Neural crest cell (in vitro differentiated cells): ENCODE measurements at places on chromosomes 16 and 17.

GRCh38 chr16:1090620-1091587 lies 5.1 kb downstream of the C1QTNF8 start:
- peak; percentile 57 for DNase-seq
- no peaks in the 10 kb centered on the region for H3K27me3 ChIP-seq
- peaks cover 13% of the 10 kb centered on the region for H3K4me1 ChIP-seq
- H3K36me3 ChIP-seq, result peaks cover 3% of the 10 kb centered on the region
- no peak overlapping the region for H3K4me3 ChIP-seq
- peak overlapping the region; percentile 62 for H3K27ac ChIP-seq

- no peak overlapping the region for H3K27ac ChIP-seq
- no peak overlapping the region for H3K4me3 ChIP-seq
- no peaks in the 10 kb centered on the region for H3K36me3 ChIP-seq
- peaks cover 13% of the 10 kb centered on the region for H3K27me3 ChIP-seq
- no peak for DNase-seq
- no peaks in the 10 kb centered on the region for H3K4me1 ChIP-seq
Observed at GRCh38 chr16:82848013-82848412, 221.2 kb downstream of the CDH13 start.

GRCh38 chr17:36602924-36603384 lies 1.6 kb downstream of the MRM1 start:
- peak overlapping the region; percentile 92 for H3K4me3 ChIP-seq
- peaks cover 38% of the 10 kb centered on the region for H3K4me1 ChIP-seq
- no peaks in the 10 kb centered on the region for H3K27me3 ChIP-seq

GRCh38 chr17:64028874-64029464 lies 8.5 kb upstream of the ICAM2 start:
- H3K27ac ChIP-seq, result no peak overlapping the region
- peak; percentile 67 for DNase-seq
- H3K27me3 ChIP-seq, result peaks cover 8% of the 10 kb centered on the region
- no peak overlapping the region for H3K4me3 ChIP-seq
- peaks cover 4% of the 10 kb centered on the region for H3K4me1 ChIP-seq
- H3K36me3 ChIP-seq, result no peaks in the 10 kb centered on the region

DNA sequence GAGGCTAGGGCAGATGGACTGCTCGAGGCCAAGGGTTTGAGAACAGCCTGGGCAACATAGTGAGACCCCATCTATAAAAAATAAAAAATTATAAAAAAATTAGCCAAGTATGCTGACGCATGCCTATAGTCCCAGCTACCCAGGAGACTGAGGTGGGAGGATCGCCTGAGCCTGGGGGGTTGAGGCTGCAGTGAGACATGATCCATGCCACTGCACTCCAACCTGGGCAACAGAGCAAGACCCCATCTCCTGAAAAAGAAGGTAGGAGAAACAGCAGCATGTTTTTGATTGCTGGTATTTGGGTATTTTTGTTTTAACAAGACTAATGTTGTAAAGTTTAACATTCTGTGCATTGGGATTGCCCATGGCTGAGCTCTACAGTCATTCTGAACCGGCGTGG lies 8.9 kb upstream of the DDX19A start:
- H3K27me3 ChIP-seq, result no peaks in the 10 kb centered on the region
- H3K36me3 ChIP-seq, result peaks cover 8% of the 10 kb centered on the region
- H3K4me3 ChIP-seq, result no peak overlapping the region
- no peak overlapping the region for H3K27ac ChIP-seq
- DNase-seq, result no peak
- H3K4me1 ChIP-seq, result peaks cover under 1% of the 10 kb centered on the region

DNA sequence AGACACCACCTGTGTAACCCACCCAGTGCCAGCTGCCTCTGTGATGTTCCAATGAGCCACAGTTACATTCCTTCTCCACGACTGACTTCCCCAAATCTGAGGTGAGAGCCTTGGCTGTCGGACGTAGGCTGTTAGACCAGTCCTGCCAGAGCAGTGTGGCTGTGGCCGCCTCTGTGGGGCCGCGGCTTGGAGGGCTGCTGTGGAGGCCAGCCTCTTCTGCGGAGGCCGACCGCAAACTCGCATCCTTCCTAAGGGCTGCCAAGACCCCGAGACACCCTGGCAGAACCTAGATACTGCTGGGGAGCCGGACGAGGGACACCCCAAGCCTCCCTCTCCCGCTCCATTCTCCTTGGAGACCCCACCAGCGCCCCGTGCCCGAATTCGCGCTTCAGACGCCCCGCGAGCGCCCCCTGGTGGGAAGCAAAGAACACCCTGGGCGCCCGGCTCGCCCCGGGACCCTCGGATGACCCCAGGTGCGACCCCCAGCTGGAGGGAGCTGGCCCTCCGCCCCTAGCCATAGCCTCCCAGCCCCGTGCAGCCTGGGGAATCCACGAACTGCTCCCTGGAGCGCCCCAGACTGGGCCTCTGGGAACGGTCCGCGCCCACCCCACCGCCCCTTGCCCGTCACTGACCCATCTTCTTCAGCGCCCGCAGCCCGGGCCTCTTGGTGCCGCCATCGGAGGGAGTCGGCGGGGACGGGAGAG lies 547 bp downstream of the PLCD3 start:
- H3K4me1 ChIP-seq, result peaks cover 17% of the 10 kb centered on the region
- H3K27ac ChIP-seq, result no peak overlapping the region
- no peaks in the 10 kb centered on the region for H3K36me3 ChIP-seq
- peaks cover 4% of the 10 kb centered on the region for H3K27me3 ChIP-seq
- peak; percentile 84 for DNase-seq

GRCh38 chr16:8998108-8998507 lies 34.4 kb upstream of the USP7 start:
- no peak overlapping the region for H3K4me3 ChIP-seq
- no peaks in the 10 kb centered on the region for H3K4me1 ChIP-seq
- H3K36me3 ChIP-seq, result no peaks in the 10 kb centered on the region
- no peak overlapping the region for H3K27ac ChIP-seq
- H3K27me3 ChIP-seq, result no peaks in the 10 kb centered on the region

DNA sequence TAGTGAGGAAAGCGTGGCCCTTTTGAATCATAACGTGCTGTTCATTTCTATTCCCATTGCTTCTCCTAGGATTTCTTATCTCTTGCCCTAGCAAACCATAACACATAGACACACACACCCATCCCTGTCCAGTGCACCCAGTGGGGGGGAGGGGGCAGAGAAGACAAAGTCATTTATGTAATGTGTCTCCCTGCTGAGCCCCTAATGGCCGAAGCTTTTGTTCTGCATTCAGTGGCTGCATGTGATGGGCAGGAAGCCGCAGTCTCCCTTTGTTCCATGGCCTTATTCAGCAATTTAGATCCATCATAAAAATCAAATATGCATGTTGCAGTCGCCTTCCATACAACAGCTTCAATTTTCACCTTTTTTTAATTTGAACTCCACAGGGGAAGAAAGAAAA lies 325.4 kb downstream of the ZFHX3 start:
- peaks cover 3% of the 10 kb centered on the region for H3K36me3 ChIP-seq
- DNase-seq, result peak; percentile 19
- H3K27me3 ChIP-seq, result no peaks in the 10 kb centered on the region
- peak overlapping the region; percentile 45 for H3K4me3 ChIP-seq
- peaks cover 31% of the 10 kb centered on the region for H3K4me1 ChIP-seq

- peaks cover 70% of the 10 kb centered on the region for H3K4me1 ChIP-seq
- peak overlapping the region; percentile 67 for H3K27ac ChIP-seq
- no peak for DNase-seq
Observed at GRCh38 chr17:32488604-32489180, 1.9 kb downstream of the CDK5R1 start.

DNA sequence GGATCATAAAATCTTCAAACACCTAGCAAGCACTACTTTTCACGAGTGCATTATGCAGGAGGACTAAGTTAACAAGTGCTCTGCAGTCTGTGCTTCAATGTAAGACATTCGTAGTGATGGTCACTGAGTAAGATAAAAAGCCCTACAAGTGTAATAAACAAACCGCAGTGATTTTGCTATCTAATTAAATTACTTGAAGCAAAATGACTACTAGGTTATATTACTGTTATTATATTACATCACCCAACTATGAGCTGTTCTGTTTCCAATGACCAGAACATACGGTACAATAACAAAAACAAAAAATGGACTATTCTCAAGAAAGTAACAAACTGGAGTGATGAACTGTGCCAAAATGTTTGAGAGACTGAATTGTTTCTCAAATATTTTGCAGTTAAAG lies 11.2 kb downstream of the KLHL10 start:
- no peak overlapping the region for H3K27ac ChIP-seq
- H3K4me1 ChIP-seq, result no peaks in the 10 kb centered on the region
- DNase-seq, result no peak
